ENCODE measurements at places on chromosomes 6 and 20. TPM values are rescaled to one million over a fixed set of nuclear protein-coding genes. Genes with fewer than 3 reads are reported as not detected.

GRCh38 chr6:159973951-159974350, 5.1 kb downstream of the IGF2R start:
- peak; percentile 89 for DNase-seq

Gene NKAIN2
- total RNA-seq: not detected

DNA sequence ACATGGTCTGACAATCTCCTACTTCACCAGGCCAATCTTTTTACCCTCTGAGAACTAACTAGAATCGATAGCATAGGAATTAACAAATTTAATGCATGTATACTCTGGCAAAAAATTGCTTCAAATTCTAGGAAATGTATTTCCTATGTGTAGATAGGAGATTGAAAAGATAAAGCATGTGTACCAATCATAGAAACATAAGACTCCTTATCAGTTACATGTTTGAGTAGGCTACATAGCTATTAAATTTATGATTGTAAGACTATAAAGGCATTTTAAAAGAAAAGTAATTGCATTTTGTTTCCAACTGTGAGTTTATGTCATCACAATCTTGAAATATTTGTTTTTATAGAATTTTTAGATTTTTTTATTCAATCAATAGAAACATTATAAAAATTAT, 196.6 kb upstream of the HEY2 start:
- no peak for DNase-seq

DNA sequence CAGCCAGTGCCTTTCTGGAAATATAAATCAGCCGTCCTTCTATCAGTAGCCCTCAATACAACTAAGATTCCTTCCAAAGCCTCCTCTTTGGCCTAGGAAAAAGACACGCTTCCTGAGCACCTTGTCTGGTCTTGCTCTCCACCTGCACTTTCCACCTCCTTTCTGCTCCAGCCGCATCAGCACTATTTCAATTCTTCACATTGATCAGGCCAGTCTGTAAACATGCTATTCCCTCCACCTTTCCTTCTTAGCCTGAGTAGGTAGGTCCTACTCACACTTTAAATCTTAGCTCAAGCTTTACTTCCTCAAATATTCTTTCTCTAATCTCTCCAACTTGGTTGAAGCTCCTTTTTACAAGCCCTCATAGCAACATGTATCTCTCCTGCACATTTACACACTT, 11.4 kb downstream of the RANBP9 start:
- DNase-seq: no peak

DNA sequence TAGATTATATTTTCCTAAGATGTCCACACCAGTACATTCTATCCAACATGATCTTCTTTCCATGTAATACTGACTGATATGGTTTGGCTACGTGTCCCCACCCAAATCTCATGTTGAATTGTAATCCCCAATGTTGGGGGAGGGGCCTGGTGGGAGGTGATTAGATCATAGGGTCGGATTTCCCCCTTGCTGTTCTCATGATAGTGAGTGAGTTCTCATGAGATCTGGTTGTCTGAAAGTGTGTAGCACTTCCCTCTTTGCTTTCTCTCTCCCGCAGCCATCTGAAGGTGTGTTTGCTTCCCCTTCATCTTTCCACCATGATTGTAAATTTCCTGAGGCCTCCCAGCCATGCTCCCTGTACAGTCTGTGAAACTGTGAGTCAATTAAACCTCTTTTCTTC, 12.2 kb upstream of the HBS1L start:
- no peak for DNase-seq

GRCh38 chr20:32168184-32168910, 39.2 kb downstream of the PLAGL2 start:
- peak; percentile 58 for DNase-seq

GRCh38 chr6:10485406-10485805, 35.7 kb upstream of the GCNT2 start:
- DNase-seq: no peak

DNA sequence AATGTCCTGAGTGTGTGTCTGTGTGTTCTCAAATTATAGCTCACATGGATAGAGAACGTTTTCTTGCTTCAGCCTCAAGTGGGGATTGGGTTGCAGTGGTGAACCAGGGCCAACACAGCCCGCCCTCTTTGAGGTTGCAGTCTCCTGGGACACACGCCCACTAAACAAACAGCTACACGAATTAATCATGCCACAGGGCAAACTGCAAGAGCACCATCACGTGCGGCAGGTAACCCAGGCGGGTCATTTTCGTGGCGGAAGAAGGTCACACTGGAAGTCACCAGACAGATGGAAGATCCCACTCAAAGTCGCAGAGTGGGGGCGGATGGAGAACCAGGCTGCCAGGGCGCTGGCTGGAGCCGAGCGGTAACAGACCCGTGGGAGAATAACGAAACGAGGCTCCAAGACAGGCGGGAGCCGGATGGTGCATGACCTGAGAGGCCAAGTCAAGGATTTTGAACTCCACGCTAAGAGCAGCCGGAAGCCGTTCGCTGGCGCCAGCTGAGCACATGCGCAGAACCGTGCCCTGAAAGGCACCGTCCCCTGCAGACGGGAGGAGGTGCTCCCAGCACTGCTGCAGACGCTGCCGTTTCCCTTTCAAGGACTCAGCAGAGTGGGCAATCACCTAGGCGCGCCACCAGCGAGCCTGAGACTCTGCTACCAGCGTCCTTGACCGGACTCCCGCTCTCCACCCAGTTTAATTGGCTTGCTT, 10.7 kb downstream of the DLL1 start:
- peak; percentile 12 for DNase-seq

- DNase-seq: no peak
These were observed 23.3 kb upstream of the OSTM1 start for GRCh38 chr6:108097882-108098281.

GRCh38 chr20:58401162-58401561, 12.1 kb downstream of the VAPB start:
- no peak for DNase-seq

- DNase-seq: no peak
These were observed 71.0 kb downstream of the JPH2 start for GRCh38 chr20:44115762-44116644.

DNA sequence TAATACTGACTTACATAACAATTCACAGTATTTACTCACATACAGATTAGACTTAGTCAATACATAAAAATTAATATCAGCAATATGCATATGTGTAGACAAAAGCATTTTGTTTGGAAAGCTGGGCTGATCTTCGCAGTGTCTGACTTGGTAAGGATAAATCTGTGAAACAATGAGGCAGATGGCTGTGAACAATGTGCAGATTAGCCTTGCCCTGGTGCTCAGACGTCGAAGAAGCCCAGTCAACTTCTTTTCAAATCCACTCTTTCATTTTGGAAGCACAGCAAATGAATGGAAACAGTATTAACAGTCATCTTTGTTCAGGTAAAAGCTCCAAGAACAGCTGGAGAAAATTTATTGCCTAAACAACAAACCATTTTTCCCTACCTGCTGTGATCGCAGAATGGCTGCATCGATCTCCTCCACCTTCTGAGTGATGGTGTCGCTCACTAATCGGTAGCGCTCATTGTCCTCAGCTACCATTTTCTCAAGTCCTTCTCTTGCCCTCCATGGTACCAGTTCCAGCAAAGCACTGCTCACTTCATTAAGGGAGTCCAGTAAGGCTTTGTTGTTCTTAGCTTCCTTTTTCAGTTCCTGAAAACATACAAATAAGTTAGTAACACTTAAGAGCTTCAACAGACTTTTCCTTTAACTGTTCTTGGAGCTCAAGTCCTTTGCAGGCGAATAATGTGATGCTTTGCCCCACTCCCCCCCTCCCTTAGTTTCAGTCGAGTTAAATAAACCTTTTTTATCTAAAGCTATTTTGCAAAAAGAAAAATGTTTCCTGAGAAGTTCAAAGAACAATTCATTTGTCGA, 116.5 kb downstream of the DST start:
- no peak for DNase-seq

Gene PRPH2
- total RNA-seq: 0.83 TPM

GRCh38 chr20:34675993-34676641, 775 bp downstream of the PIGU start:
- no peak for DNase-seq

GRCh38 chr6:722077-722524, 29.2 kb upstream of the EXOC2 start:
- DNase-seq: peak; percentile 90

GRCh38 chr20:45440891-45441685, 25.1 kb downstream of the PIGT start:
- DNase-seq: no peak

Data from IMR-90 (cell line).